ENCODE measurements at places on chromosomes 1 and 21. TPM values are rescaled to one million over a fixed set of nuclear protein-coding genes. Genes with fewer than 3 reads are reported as not detected.

DNA sequence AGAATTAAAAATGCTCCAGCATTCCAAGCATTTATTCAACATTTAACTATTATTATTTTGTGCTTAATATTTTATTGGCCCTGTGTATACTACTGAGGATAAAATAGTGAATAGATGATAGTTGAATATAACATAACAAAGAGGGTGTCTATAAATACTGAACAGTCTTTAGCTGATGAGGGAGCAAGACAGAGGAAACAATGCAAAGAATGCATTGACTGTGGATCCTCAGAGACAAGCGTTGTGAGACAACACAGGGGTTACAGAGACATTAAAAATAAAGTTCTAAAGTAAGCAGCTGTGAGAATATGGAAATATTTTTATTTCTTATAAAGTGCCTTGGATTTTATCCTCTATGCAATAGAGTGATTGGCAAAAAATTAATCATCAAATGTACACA, 1133.1 kb downstream of the PLA2G4A start:
- no peak overlapping the region for H3K27ac ChIP-seq
- peaks cover 15% of the 10 kb centered on the region for H3K4me1 ChIP-seq
- no peaks in the 10 kb centered on the region for H3K27me3 ChIP-seq
- no peaks in the 10 kb centered on the region for H3K36me3 ChIP-seq

DNA sequence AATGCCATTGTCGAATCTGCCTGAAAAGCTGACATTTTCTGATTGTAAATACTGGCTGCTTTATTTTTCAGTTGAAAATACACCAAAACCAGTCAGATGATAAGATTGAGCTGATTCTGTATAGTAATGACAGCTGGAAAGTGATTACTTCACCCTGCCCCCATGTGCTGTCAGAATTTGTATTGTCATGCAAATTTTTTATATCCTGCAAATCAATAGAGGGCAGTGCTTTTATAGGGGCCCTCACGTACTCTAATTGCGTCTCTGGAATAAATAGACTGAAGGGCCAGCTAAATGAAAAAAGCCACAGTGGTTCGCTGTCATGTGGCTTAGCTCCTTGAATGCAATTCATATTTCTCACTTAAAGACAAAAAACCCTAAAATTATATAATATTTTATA, 208.6 kb downstream of the LHX8 start:
- no peaks in the 10 kb centered on the region for H3K27me3 ChIP-seq
- no peaks in the 10 kb centered on the region for H3K36me3 ChIP-seq
- H3K4me3 ChIP-seq: no peak overlapping the region
- no peak overlapping the region for H3K27ac ChIP-seq
- DNase-seq: no peak

GRCh38 chr21:26844258-26845065, 747 bp downstream of the ADAMTS1 start:
- H3K27ac ChIP-seq: peak overlapping the region; percentile 39
- peak overlapping the region; percentile 73 for H3K4me3 ChIP-seq
- peaks cover 19% of the 10 kb centered on the region for H3K27me3 ChIP-seq
- peak; percentile 42 for DNase-seq

HOOK1 gene
- 50.4 TPM for total RNA-seq
